ENCODE measurements at places on chromosomes 5 and 9. TPM values are rescaled to one million over a fixed set of nuclear protein-coding genes. Genes with fewer than 3 reads are reported as not detected.

GRCh38 chr9:83471241-83471640 is 67.0 kb downstream of the FRMD3 start:
- H3K27me3 ChIP-seq: peaks cover 12% of the 10 kb centered on the region
- no peak for DNase-seq
- no peak overlapping the region for H3K4me3 ChIP-seq
- no peaks in the 10 kb centered on the region for H3K36me3 ChIP-seq
- no peak overlapping the region for H3K27ac ChIP-seq

The STK32A gene
- total RNA-seq: not detected

DNA sequence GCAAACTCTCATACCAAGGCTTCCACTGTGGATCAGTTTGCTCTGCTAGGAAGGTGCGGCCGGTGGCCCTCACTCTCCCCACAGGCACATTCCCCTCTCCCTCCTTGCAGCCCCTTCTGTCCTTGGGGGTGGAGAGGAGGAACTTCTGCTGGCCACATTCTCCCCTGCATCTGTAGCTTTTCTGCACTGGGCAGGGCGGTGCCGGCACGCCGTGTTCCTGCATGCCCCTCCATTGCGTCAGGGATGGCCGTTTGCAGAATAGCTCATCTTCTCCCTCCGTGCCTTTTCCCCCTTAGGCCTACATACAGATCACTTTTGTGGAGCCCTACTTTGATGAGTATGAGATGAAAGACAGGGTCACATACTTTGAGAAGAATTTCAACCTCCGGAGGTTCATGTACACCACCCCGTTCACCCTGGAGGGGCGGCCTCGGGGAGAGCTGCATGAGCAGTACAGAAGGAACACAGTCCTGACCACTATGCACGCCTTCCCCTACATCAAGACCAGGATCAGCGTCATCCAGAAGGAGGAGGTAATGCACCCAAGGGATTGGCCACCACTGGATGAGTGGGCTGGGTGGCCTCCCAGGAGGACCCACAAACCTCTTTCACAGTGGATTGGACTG is 231.5 kb downstream of the DOCK8 start:
- peaks cover 80% of the 10 kb centered on the region for H3K36me3 ChIP-seq
- peak overlapping the region; percentile 70 for H3K27ac ChIP-seq
- H3K4me1 ChIP-seq: peaks cover 42% of the 10 kb centered on the region

GRCh38 chr5:131538177-131538593 is 96.8 kb downstream of the RAPGEF6 start:
- H3K27ac ChIP-seq: no peak overlapping the region
- no peak overlapping the region for H3K4me3 ChIP-seq
- no peaks in the 10 kb centered on the region for H3K27me3 ChIP-seq
- H3K36me3 ChIP-seq: peaks cover 31% of the 10 kb centered on the region
- peaks cover 50% of the 10 kb centered on the region for H3K4me1 ChIP-seq
- no peak for DNase-seq

DNA sequence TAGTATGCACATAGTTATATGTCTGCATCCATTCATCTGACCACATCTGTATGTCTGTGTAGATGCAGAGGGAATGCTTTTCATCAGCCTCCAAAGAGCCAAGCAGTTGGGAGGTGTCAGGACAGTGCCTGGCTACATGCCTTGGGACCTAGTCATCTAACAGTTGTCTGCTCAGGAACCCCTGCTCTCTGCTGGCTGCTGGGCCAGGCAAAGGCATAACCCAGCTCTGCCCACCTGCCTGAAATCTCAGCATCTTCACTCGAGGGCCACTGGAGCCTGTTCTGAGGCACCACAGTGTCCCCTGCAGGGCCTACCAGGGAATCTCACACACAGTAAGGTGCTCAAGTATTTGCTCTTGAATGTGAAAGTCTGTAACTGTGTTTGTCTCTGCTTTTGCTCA is 3.7 kb downstream of the C9orf50 start:
- H3K4me1 ChIP-seq: peaks cover 4% of the 10 kb centered on the region
- peaks cover 4% of the 10 kb centered on the region for H3K36me3 ChIP-seq
- H3K4me3 ChIP-seq: no peak overlapping the region
- H3K27ac ChIP-seq: no peak overlapping the region
- H3K27me3 ChIP-seq: peaks cover 34% of the 10 kb centered on the region

The CA9 gene
- total RNA-seq: 0.85 TPM

The FSTL4 gene
- total RNA-seq: not detected

The PPIP5K2 gene
- total RNA-seq: 61.4 TPM

The HARS1 gene
- total RNA-seq: 75.9 TPM

DNA sequence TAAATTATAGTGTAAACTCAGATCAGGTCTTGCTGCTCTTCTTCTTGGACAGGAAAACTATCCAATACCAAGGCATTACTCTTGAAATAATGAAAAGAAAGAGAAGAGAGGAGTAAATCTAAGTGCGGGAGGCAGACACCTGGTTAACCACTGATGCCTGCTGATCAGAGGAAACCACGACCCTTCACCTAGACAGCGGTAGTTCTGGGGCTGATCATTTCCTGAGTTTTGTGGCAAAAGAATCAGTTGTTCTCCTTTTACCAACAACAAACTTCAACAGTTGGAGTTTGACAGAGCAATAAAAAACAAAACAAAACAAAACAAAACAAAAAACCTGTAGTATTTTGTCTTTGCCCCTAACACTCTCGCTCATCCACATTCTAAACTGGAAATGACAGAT is 3.0 kb downstream of the RLN1 start:
- H3K4me1 ChIP-seq: peaks cover 25% of the 10 kb centered on the region
- H3K4me3 ChIP-seq: peak overlapping the region; percentile 39
- H3K27me3 ChIP-seq: no peaks in the 10 kb centered on the region
- peak; percentile 72 for DNase-seq
- peaks cover 21% of the 10 kb centered on the region for H3K36me3 ChIP-seq
- H3K27ac ChIP-seq: peak overlapping the region; percentile 61

DNA sequence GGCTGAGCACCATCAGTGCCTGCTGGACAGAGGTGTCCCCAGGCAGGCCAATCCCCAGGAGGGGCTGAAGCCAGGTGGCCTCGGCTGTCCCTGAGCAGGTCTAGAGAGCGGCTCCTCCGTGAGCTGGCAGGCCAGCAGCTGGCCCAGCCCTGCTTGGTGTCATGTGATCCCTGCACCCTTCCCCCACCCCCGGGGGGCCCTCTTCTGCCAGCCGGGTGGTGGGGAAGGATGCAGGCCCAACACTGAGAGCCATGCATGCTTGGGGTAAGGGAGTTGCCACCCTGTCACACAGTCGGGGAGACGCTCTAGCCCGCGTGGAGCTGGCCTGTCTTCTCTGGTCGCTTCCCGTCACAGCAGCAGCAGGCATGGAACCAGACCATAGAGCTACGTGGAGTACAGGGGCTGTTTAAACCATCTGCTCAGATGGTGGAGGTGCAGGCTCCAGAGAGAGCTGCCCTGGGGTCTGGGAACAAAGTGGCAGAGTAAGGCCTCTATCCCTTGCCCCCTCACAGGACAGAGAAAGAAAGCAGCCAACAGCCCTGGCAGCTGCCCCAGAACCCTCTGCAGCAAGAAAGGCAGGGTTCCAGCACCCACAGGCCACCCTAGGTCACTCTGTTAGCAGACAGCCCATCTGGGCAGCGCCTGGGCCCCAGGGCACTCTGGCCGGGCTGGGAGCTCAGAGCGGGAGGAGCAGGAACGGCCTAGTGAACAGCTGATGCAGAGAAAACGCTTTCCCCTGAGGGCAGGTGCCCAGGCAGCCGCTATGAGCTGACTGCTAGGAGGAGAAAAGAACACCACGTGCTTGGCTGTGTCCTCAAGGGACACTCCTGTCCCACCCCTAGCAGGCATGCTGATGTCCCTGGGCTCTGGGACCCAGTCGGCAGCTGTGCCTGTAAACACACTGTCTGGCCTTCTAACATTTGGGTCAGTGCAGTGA is 6.8 kb downstream of the RALGDS start:
- DNase-seq: no peak
- H3K4me1 ChIP-seq: peaks cover 67% of the 10 kb centered on the region
- no peaks in the 10 kb centered on the region for H3K27me3 ChIP-seq
- no peak overlapping the region for H3K4me3 ChIP-seq

The FAM120A gene
- 143 TPM for total RNA-seq

- H3K4me3 ChIP-seq: no peak overlapping the region
- no peak for DNase-seq
- peaks cover 15% of the 10 kb centered on the region for H3K4me1 ChIP-seq
- peaks cover 10% of the 10 kb centered on the region for H3K27me3 ChIP-seq
These were observed 214.9 kb upstream of the DMRT1 start for GRCh38 chr9:626596-626995.

DNA sequence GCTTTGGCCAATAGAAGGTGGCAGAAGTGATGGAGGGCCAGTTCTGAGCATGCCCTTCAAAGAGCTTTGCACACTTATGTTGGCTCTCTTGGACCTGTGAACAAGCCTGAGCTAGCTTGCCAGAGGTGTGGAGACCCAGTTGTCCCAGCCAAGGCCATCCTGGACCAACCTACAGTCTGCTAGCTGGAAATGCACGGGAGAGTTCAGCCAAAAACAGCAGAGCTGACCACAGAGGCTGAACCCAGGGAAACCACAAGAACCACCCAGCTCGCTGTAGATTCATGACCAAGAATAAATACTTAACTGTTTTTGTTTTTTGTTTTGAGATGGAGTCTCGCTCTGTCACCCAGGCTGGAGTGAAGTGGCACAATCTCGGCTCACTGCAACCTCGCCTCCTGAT is 65.4 kb upstream of the HAND1 start:
- no peaks in the 10 kb centered on the region for H3K36me3 ChIP-seq
- no peak overlapping the region for H3K4me3 ChIP-seq

The C9orf50 gene
- total RNA-seq: not detected

The MEIKIN gene
- not detected for total RNA-seq

DNA sequence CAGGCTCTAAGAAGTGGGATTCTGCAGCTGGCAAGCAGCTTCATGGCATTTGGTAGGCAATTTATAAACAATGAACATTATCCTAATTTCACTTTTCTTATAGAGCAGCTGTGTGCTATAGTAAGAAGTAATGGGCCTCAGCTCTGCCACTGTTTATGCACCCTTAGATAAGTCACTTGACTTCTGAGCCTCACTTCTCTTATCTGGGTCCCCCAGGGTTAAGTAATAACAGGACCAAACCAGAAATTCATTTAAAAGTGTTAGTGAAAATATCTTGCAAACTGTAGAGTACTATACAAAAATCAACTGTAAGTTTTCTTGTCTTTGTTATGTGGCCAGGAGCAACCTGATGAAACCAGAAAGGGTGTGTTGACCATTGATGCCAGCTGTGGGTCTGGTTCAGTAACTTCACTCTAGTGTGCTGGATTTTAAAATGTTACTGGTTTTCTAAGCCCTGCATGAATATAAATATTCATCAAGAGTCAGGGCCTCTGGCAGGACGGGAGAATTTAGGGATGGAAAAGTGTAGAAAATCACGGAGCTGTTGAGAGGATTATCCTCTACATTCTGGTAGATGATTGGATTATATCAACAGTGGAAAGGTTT is 24.2 kb downstream of the TNFAIP8 start:
- peak overlapping the region; percentile 57 for H3K27ac ChIP-seq
- no peak for DNase-seq
- H3K36me3 ChIP-seq: peaks cover 44% of the 10 kb centered on the region
- H3K4me3 ChIP-seq: no peak overlapping the region
- no peaks in the 10 kb centered on the region for H3K27me3 ChIP-seq
- peaks cover 67% of the 10 kb centered on the region for H3K4me1 ChIP-seq

The NR5A1 gene
- not detected for total RNA-seq

Measured in activated CD8-positive, alpha-beta memory T cell treated with anti-CD3 and anti-CD28 coated beads, Interleukin-2, amount 10 ng/mL, durations not matched to agents 7 days and 5 days (primary cell).